ENCODE measurements at places on chromosomes 2 and 18.

DNA sequence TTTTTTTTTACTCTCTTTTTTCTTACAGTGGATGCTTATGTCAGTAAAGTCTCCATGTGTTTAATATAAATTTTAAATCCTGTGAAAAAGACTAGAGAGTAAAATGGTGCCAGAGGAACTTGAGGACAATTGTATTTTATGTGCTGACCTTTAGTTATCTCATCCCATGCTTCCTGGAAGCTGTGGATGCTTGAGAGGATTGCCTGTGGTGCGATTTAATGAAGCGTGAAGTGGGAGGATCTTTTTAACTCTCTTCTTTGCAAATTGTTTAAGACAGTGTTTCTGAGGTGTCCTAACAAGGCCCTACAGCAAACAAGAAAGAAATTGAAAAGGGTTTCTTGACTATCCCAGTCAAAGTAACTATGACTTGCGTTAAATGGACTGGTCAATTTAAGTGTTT, 84.2 kb downstream of the DTNA start:
- DNase-seq: no peak

DNA sequence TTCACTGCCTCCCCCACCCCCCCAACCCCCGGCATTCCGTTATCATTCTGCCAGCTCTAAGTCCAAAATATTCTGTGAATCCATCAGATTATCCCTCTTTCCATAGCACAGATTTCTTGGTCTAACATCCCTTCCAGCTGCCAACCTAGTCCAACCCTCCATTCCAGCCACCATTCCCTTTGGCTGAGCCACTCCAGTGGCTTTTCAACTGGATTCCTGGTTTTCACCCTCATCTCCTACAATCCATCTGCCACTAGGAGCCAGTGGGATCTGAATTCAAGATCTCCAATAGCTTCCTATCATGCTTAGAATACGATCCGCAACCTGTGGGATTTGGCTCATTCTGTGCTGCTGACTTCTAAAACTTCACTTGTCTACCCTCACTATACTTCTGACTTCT, 1.2 kb downstream of the DAW1 start:
- DNase-seq: no peak

GRCh38 chr2:110897966-110898365, 165.6 kb downstream of the ACOXL start:
- DNase-seq: no peak

DNA sequence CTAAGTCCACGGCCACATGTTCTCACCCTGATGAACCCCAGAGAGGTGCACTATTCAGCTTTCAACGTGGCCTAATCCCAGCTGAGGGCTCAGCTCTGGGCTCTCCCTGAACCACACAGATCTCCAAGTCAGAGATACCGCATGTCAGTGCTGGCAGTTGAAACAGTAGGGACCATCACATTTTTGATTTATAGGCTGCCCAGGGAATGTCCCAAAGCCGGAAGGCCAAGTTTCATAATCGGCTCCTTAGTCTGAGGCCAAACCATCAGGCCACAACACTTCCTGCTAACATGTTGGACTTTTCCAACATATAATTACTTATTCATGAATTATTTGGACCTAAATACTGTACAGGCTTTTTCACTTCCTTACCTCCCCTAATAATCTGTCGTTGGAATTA, 91.9 kb upstream of the KLHL29 start:
- DNase-seq: no peak

DNA sequence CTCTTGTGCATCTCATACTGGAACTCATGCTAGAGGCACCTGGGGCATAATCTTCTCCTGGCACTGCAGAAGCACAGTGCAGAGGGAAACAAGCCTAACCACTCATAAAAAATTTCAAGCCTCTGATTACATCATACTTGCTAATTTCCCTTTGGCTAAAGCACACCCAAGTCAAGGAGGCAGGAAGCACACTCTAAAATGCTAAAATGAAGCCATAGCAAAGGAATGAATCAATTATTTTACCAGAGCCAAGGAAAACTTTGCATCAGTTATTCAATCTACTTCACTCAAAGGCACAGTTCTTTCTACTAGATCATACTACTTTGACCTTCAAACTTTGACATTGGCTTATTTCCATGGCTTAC, 79.6 kb upstream of the SPOPL start:
- DNase-seq: peak; percentile 41

DNA sequence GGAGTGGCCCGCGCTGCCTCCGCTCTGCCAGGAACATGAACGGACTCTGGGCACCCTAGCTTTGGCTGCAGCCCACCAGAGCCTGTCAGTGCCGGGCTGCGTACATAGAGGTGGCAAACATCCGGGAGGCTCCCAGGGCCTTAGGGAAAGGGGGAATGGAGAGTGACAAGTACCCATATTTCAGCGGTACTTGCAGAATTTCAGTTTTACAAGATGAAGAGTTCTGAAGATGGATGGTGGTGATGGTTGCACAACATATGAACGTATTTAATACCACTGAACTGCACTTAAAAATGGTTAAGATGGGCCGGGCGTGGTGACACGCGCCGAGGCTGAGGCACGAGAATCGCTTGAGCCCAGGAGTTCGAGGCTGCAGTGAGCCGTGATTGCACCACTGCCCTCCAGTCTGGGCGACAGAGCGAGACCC, 873 bp downstream of the MTHFD2 start:
- no peak for DNase-seq

DNA sequence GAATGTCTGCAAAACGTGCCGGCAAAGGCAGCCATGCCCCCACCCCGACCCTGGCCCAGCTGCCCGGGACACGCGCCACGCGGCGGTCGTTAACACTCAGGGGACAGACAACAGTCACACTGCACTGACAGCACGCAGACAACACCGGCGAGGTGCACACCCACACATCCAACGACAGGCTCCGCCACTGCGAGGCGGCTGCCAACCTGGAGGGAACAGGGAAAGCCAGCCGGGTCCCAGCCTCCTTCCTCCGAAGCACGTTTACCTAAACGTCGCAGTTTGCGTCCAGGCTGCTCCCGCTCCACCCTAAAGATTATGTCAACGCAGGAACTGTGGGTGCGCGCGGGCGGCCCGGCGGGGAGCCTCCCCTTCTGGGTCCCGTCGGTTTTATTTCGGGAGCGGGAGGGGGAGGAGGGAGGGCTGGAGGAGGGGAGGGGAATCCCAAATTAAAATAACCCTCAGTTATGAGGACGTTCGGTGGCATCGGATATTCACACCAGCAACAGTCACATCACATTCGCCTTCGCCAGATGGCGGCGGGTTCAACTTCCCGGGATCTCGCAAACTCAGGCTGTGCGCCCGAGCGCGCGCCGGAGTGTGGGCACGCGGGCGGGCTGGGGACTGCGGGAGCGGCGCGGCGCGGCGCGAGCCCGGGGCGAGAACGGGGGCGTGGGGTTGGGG, 644 bp downstream of the PTGR3 start:
- peak; percentile 38 for DNase-seq

DNA sequence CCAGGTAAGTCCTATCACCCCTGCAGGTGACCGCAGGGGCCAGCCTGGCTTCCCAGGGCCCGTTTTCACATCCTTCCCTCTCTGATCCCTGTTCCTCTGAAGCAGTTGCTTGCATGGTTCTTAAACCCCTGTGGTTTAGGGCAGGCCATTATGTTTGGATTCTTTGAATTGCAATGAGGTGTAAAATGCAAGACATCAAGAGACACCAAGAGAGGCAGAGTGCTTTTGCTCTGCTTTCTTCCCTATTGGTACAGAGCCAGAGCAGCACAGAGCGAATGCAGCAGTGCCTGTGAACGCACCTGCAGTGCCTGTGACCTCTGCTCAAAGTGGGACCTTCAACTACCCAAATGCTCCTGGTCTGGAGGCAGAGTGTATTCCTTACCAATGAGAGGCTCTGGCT, 7.6 kb downstream of the RFX8 start:
- no peak for DNase-seq

GRCh38 chr2:230967113-230967512, 28.8 kb upstream of the SPATA3 start:
- DNase-seq: no peak

- no peak for DNase-seq
These were observed 64.7 kb downstream of the MRPL35 start for GRCh38 chr2:86263956-86264355.

- DNase-seq: no peak
These were observed 198.1 kb upstream of the RBBP8 start for GRCh38 chr18:22734791-22735627.

- DNase-seq: no peak
These were observed 256.0 kb downstream of the EIPR1 start for GRCh38 chr2:3121601-3122000.

DNA sequence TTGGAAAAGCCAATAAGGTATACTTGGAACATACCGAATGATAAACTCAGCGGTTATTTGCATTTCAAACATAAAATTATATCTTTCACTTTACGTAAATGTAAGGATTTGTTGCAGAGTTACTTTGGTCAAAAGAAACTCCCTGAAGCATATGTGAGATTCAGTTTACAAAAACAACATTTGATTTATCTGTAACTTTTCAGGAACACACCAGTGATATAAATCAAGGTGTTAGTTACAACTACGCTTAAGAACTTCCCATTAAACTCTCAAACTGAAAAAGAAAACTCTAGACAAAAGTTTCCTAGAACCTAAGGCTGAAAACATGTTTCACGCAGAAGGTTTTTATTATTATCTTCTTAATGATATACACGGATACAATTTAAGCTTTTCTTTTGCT, 110.6 kb upstream of the MEIS1 start:
- DNase-seq: no peak

DNA sequence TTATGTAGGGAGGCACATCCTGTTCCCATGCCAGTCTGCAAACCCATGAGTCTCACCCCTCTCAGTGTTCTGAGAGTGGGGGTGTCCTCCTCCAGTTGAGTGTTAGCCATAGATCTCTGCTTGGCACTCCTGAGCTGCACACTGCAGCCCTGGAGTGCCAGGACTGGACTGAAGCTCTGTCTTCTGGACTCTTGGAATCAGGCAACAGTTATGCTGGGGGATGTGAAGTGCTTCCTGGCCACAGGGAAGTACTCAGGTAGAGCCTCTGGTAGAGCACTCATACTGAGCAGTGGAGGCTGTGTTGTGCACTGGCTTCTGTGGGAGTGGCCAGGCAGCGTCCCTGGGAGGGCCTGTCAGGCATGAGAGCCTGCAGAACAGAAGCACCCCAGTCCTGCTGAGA, 43.0 kb downstream of the SERPINB7 start:
- no peak for DNase-seq

DNA sequence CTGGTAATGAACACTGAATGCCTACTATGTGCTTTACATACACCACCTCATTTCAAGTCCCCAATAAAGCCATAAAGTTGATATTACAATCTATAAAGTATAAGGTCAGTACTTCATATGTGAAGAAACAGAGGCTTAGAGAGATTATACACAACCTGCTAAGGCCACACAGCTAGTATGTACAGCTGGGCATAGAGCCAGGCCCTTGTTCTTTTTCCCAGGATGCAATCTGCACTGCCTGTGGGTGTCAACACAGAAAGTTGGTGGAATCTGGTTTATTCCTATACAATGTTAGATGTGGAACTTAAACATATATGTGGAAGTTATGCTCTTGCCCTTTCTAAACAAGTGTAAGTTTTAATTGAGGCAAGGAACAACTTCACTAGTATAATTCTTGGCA, 32.8 kb downstream of the INSIG2 start:
- no peak for DNase-seq

GRCh38 chr18:46311491-46311890, 207.3 kb downstream of the HAUS1 start:
- no peak for DNase-seq

- DNase-seq: no peak
These were observed 45.2 kb downstream of the ST3GAL5 start for GRCh38 chr2:85843543-85843942.

DNA sequence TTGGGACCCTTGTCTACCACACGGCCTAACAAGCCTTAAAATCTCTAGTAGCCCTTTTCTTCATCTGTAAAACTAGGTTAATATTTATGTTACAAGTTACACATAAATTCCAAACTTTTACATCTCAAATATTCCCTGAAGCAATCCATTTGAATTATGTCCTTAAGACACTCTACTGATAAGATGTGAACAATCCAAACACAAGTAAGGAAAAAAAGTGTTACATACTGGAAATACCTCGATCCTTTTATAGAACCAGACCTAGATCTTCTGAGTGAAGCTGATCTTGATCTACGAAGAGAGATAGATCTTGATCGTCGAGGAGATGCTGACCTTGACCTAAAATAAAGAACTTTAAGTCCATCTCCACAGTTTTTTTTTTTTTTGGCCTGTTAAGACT, 3.3 kb downstream of the SRSF7 start:
- no peak for DNase-seq

GRCh38 chr2:239027391-239028252, 179.7 kb downstream of the TWIST2 start:
- DNase-seq: no peak

GRCh38 chr2:81505586-81505985, 1201.0 kb upstream of the LRRTM1 start:
- DNase-seq: no peak

DNA sequence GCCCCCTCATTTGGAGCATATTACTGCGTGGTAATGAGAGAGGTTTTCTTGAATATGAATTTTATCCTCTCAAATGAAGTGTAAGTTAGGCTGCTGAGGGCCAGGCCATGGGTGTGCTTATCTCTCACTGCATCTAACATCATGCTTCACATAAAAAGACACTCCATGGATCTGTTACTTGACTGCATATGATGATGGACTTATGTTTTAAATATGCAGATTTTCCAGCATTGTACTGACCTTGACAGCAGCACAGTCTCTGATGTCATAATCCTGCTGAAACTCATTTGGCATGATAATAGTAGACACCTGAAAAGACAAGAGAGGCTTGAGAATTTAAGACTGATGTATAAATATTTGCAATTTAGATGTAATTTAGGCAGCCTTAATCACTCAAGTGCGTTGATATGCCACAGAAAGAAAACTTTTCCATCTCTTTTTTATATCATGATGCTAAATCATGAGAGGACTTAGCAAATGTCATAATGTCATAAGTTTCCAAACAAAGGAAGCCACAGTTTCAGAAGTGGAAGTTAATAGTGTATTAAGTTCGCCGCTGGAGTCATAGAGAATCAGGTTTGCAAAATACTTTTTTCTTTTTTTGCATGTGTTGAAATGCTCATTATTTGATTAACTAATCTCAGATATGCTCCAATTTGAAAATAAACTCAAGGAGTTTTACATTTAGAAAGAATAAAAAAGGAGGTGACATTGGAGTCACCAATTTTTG, 62.7 kb upstream of the CD302 start:
- no peak for DNase-seq

GRCh38 chr2:25832897-25833296, 45.4 kb downstream of the ASXL2 start:
- no peak for DNase-seq

- no peak for DNase-seq
These were observed 110.8 kb upstream of the NRP2 start for GRCh38 chr2:205571360-205571959.

- no peak for DNase-seq
These were observed 123.3 kb downstream of the SETBP1 start for GRCh38 chr18:44804033-44804432.

GRCh38 chr2:177429688-177430325, 37.2 kb downstream of the AGPS start:
- DNase-seq: no peak

Data from kidney capillary endothelial cell (primary cell).